ENCODE measurements at places on chromosomes 12 and 14.

DNA sequence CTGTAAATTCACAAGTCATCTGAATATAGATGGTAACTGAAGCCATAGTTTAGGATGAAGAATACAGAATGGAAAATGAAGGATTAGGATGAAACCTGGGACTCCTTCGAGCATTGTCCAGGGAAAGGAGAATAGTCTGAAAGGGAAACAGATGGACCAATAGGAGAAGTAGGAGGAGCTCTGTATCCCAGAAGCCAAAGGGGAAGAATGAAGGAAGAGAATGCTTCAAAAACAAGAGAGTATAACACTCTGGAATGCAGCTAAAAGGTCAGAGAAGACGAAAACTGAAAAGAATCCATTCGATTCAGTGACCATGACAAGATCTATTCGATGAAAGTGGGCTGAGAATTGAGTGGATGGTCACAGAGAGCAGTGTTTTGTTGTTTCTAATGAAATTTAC lies 1.0 kb downstream of the GMFB start:
- DNase-seq, result no peak

- no peak for DNase-seq
Measured at GRCh38 chr12:121713257-121713777, 765 bp downstream of the TMEM120B start.

- DNase-seq, result no peak
Measured at GRCh38 chr12:41919048-41919447, 225.6 kb downstream of the GXYLT1 start.

DNA sequence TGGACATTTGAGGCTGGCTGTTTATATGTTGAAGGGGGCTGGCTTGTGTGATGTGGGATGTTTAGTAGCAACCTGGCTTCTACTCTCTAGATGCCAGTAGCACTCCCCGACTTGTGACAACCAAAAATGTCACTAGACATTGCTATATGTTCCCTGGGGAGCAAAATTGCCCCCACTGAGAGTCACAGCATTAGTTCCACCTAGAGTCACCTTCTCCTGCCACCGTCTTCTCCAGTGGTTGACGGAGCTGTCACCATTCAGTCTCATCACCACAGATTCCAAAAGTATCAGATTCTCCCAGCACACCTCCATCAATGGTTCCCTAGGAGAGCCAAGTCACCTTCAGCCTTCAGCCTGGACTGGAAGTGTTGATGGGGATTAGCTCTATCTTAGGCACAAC lies 7.8 kb upstream of the KRT76 start:
- DNase-seq, result no peak

DNA sequence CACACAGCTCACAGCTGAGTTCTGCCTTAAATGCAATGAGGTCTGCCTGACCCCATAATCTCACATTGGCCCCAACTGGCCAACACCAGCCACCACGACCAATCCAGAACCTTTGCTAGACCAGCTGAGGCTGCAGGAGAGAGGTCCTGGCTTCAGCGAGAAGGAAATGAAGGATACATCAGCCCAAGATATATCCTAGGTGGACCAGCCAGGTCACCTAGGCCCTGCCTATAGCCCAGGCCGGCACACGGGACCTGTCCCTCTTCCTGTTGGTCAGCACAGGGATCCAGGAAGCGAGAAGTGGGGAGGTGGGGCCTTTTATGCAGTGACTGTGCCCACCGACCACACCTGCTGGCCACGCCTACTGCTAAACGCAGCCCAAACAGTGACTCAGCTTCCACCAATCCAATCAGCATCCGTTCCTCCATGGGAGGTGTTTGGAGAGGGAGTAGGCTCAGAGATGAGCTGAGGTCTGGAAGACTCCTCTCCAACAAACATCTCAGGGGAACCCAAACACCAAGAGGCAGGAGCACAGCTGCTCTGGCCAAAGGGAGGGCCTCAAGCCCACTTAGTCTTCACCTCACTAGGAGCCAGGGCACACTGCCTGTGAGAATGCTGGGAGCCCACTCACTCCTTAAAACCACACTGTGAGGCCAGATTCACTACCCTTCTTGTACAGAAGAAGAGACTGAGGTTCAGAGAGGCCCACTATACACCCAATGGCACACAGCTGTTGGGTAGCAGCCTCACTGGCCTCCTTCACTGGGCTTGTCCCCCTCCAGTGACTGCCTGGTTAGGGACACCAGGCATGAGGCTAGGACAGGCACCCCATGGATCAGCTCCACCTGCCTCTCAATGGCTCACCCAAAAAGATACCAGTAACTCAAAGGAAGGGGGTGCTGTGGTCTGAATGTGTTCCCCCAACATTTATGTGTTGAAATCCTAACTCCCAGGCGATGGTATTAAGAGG lies 51.3 kb upstream of the PPP2R5C start:
- DNase-seq, result no peak

GRCh38 chr14:50285861-50286260 lies 26.2 kb downstream of the L2HGDH start:
- no peak for DNase-seq

DNA sequence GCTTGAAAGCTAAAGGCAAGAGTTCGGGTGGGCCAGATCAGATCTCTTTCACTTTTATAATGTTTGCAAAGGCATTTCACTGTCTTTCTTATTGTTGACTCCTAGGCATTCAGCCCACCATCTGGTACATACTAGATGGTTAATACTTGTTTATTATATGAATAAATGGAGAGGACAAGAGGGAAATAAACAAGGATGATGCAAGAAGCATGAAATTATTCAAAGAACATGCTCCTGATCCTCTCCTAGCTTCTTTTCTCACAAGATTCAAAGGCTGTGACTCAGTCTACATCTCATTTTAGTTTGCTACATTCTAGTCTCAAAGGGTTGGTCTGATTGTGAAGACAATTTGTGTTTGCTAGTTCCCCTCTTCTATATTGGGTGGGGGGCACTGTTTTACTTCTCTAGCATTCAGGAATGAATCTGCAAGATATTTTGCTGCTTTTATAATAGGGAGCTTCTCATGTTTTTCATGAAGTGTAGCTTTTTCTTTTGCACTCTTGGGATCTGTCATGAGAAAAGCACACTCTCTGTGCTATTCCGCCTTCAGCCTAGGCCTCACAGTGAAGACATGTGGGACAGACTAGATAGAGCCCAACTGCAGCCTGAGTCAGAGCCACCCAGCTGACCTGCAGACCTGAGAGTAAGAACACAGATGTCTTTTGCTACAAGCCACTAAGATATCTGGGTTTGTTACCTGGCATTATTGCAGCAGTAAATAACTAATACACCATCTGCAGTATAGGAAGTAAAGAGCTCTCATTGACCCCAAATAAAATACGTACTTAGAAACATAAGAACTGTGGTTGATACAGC lies 65.7 kb downstream of the PTHLH start:
- no peak for DNase-seq

Measured in stimulated activated naive CD8-positive, alpha-beta T cell treated with anti-CD3 and anti-CD28 coated beads, Interleukin-15, Interleukin-2, amounts not matched to agents 100 U/mL and 50 U/mL, for 24 hours (primary cell).